ENCODE measurements at places on chromosomes 11 and 22. TPM values are rescaled to one million over a fixed set of nuclear protein-coding genes. Genes with fewer than 3 reads are reported as not detected.

KCTD17 gene
- total RNA-seq, result 25.6 TPM

PARVA gene
- total RNA-seq, result 64.0 TPM

HBB gene
- total RNA-seq, result not detected

CARS1 gene
- 95.8 TPM for total RNA-seq

PHF21B gene
- total RNA-seq, result not detected

H19 gene
- 1,460 TPM for total RNA-seq

HEPHL1 gene
- not detected for total RNA-seq

NXPE4 gene
- total RNA-seq, result not detected

PAMR1 gene
- 278 TPM for total RNA-seq

DRD4 gene
- total RNA-seq, result 0.16 TPM

OR4B1 gene
- total RNA-seq, result not detected

SLC43A3 gene
- 44.3 TPM for total RNA-seq

CAPN5 gene
- total RNA-seq, result 31.0 TPM

C11orf42 gene
- not detected for total RNA-seq

PARVG gene
- not detected for total RNA-seq

PRR33 gene
- total RNA-seq, result not detected

MRGPRX3 gene
- total RNA-seq, result not detected

SLC25A18 gene
- not detected for total RNA-seq

KIF18A gene
- total RNA-seq, result 0.82 TPM

SCUBE2 gene
- total RNA-seq, result 1.1 TPM

UBQLN3 gene
- total RNA-seq, result not detected

PRRG4 gene
- 0.36 TPM for total RNA-seq

OR5F1 gene
- total RNA-seq, result not detected

BRSK2 gene
- total RNA-seq, result not detected

NRXN2 gene
- total RNA-seq, result 3.4 TPM

OR10A2 gene
- total RNA-seq, result not detected

MMP3 gene
- 3.3 TPM for total RNA-seq

ACR gene
- not detected for total RNA-seq

CFAP300 gene
- 12.7 TPM for total RNA-seq

TMEM191C gene
- total RNA-seq, result 0.08 TPM

SESN3 gene
- 48.8 TPM for total RNA-seq

GGTLC3 gene
- not detected for total RNA-seq

RNF214 gene
- total RNA-seq, result 15.4 TPM

Measured in fibroblast of the aortic adventitia (primary cell).